ENCODE measurements at places on chromosomes 6 and 20. TPM values are rescaled to one million over a fixed set of nuclear protein-coding genes. Genes with fewer than 3 reads are reported as not detected.

The JPH2 gene
- 86.9 TPM for total RNA-seq

The SH3BGRL2 gene
- 9.7 TPM for total RNA-seq

The MCUR1 gene
- total RNA-seq: 24.6 TPM

The ACTL10 gene
- total RNA-seq: 0.42 TPM

The TREM1 gene
- 3.0 TPM for total RNA-seq

The IL17A gene
- not detected for total RNA-seq

The MYLK2 gene
- total RNA-seq: 55.8 TPM

The SYCP2L gene
- 0.08 TPM for total RNA-seq

All from psoas muscle (tissue), 8 donors.